ENCODE measurements at places on chromosomes 4 and X. TPM values are rescaled to one million over a fixed set of nuclear protein-coding genes. Genes with fewer than 3 reads are reported as not detected.

DNA sequence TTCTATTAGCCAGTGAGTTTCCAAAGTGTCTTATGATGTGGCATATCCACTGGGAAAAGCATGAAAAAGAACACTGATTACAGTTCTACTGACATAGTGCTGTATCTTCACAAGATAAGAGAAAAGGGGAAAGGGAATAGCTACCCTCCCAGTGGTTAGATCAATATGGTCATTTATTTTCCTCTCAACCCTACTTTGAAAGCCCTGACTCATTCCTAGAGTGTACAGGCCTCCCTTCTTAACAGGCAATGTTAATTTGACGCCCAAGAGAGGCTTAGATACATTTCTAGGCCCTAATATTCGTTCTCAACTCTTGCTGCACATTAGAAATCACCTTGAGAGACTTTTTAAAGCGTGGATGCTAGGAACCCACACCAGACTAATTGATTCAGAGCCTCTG is 20.4 kb upstream of the BRS3 start:
- no peak for DNase-seq

GRCh38 chr4:68465058-68465457 is 17.8 kb downstream of the TMPRSS11E start:
- no peak for DNase-seq

DNA sequence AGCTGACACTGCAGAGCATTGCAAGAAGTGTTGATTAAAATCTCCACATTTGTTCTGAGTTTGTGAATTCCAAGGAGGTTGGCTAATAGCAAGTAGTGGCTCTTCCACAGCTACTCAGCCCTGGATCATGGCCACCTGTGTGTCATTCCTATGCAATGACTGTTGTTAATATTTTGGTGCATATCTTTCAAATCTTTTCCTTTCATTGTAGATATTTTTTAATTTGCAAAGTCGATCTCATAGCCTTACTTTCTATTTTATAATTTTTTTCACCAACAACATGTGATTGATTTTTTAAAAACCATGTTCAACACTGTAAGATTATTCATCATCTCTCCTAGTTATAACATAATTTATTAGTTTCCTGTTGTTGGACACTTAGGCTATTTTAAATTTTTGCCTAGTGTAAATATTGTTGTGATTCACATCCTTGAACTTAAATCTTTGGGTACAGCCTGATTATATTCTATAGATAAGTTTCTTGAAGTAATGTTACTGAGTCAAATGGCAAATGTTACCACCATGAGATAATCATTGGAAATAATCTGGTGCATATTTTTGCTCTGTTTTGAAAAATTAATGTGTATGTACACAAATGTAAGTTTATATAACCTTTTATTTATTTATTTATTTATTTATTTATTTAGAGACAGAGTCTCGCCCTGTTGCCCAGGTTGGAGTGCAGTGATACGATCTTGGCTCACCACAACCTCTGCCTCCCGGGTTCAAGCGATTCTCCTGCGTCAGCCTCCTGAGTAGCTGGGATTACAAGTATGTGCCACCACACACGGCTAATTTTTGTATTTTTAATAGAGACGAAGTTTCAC is 17.1 kb upstream of the ARHGAP10 start:
- DNase-seq, result no peak

ZBTB33 gene
- total RNA-seq, result 13.6 TPM

DNA sequence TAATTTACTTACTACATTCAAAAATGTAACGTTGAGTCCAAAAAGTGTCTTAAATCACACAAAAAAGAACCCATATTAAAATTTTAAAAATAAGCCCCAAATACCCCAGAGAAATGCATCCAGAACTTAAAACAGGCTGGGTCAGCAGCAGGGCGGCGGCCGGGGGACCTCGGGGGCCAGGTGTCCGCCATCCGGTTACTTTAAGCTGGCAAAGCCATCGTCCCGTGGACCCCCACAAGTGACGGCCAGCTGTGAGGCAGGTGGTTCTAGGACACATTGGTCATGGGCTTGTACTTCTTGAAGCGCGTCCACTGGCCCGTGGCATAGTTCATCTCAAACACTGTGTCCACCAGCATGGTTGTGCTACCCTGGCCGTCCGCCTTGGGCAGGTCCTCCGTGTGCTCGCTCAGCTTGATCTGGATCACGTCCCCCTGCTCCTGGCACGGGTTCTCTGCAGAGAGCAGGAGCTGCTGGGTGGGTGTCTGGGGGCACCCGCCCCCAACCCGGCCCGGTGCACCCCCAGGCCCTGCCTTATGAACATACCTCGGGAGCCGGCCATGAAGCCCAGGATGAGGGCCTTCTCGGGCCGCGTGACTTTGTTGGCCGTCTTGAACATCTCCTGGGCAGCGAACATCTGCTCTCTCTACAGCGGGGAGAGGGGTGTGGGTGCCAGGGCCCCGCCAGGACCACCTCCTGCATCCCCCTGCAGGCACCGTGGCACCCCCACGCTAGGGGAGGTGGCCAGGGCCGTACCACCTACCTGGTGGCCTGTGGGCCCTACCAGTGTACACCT is 25.5 kb downstream of the NELFA start:
- DNase-seq, result no peak

DNA sequence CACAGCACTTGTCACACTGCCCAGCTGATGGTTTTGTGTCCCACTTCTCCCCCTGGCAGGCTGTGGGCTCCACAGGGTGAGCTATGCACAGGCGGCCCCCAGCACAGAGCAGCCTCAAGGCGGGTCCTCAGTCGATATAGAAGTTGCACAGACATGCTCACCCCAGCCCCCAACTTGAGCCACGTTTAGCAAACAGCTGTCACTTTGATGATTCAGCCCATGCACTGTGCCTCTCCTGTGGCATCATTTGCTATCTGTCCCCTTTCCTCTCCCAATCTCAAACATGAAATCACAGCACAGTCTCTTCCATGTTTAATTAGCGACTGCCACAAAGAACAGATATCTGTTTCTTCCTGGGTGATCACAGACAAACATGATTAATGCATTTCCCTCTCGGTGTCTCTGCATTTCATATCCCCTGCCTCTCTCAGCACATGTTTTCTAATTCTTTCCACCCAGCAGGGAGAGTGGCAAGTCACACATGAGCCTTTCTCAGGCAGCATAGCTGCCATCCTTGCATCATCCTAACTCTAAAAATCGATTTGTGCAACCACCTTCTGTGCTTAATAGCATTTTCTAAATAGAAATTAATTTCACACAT is 204.9 kb downstream of the EVC2 start:
- DNase-seq, result no peak

DNA sequence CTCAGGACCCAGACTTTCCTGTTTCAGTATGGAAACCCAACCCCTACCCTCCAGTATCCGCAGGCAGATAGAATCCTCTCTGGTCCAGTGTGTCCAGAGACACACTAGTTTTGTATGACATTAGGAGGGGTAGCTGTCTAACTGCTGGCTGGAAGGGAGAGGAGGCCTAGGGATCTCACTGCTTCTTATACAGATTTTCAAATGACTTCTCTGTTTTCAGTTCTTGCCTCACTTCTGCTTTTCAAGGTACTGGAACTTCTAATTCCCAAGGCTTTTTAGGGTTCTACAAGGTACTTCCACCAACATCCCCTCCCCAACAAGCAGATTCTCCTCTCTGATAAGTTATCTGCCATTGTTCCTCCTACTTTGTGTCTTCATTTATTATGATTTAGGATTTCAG is 6.1 kb downstream of the SGCB start:
- DNase-seq, result no peak

GRCh38 chr4:173761938-173762337 is 231.9 kb upstream of the HAND2 start:
- no peak for DNase-seq

CYLC1 gene
- total RNA-seq, result not detected

RBMXL3 gene
- not detected for total RNA-seq

- no peak for DNase-seq
Measured at GRCh38 chr4:17583941-17584340, 6.9 kb downstream of the LAP3 start.

All from activated CD4-positive, alpha-beta memory T cell treated with anti-CD3 and anti-CD28 coated beads for 36 hours (primary cell).